Activated naive CD4-positive, alpha-beta T cell treated with anti-CD3 and anti-CD28 coated beads for 36 hours (primary cell): ENCODE measurements at places on chromosomes 11 and 22. TPM values are rescaled to one million over a fixed set of nuclear protein-coding genes. Genes with fewer than 3 reads are reported as not detected.
A peak's percentile ranks its signal among the peaks of the same experiment; 100 is the strongest.

DNA sequence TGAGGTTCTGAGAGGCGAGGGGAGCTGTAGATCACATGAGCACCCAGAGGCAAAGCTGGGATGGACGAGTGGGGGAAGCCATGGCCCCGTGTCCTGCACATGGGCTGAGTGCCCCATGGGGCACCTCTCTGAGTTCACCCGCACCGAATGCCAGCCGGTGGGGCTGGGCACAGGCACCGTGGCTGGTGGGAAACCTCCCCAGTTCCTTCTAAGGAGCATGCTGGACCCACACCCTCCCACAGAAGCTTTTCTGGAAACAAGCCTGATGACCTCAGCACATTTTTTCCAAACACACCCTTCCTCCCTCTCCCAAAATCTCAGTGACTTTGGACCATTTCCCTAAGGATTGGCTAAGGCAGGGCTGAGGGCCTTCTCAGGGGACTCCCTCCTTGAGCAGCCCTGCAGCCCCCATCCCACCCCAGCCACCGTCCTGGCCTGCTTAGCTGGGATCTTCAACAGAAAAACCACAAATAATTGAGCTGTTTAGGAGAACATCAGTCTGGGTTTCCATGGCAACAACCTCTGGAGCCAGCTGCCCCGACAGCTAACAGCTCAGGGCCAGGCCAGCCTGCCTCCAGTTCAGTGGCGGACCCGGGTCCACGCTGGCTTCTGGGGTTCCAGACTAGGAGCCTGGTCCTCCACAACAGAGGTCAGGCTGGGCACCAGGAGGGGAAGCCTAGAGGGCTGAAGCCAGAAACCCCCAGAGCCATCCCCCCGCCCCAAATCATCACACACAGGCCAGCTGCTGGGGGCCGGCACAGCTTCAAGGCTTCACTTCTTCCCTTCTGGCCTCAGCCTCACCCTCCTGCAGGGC is 18.1 kb upstream of the LINC01488 start:
- H3K4me3 ChIP-seq, result no peak overlapping the region
- no peak overlapping the region for H3K27ac ChIP-seq
- H3K36me3 ChIP-seq, result peaks cover 2% of the 10 kb centered on the region
- H3K27me3 ChIP-seq, result peaks cover 6% of the 10 kb centered on the region
- no peak for DNase-seq
- H3K4me1 ChIP-seq, result no peaks in the 10 kb centered on the region

- H3K36me3 ChIP-seq, result no peaks in the 10 kb centered on the region
- peaks cover 22% of the 10 kb centered on the region for H3K27me3 ChIP-seq
- DNase-seq, result no peak
- peaks cover 5% of the 10 kb centered on the region for H3K4me1 ChIP-seq
- no peak overlapping the region for H3K27ac ChIP-seq
Measured at GRCh38 chr11:74725701-74726100, 5.5 kb downstream of the CHRDL2 start.

LUZP2 gene
- total RNA-seq, result not detected

OR8B3 gene
- total RNA-seq, result not detected

DSCAML1 gene
- 0.17 TPM for total RNA-seq

HOATZ gene
- not detected for total RNA-seq

DNA sequence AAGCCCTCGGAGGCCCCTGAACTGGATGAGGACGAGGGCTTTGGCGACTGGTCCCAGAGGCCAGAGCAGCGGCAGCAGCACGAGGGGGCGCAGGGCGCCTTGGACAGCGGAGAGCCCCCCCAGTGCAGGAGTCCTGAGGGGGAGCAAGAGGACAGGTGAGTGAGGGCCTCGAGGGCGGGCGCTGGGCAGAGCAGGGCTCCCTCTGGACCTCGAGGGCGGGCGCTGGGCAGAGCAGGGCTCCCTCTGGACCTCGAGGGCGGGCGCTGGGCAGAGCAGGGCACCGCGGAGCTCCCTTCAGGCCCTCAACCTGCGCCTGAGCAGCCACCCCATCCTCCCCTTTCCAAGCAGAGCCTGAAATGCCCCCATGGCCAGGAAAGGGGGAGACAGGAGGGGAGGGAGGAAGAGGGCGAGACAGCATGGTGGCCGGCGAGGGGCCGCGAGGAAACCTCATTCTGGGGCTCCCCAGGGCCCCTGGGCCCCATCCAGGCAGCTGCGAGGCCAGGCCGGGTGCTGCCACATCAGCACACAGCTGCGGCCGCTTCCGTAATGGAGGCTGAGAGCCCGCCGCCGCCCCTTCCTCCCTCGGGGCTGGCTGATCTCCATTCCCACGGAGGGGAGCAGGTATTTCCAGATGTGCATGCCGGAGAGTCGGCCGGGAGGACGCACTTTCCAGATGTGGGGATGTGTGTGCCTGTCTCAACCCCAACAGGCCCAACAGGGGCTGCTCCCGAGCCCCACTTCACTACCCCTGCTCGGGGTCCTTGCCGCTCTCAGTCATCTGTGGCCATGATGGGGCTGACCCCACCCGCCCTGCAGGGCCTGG is 10.0 kb downstream of the PRR33 start:
- H3K4me1 ChIP-seq, result peaks cover 6% of the 10 kb centered on the region
- H3K27me3 ChIP-seq, result no peaks in the 10 kb centered on the region
- H3K4me3 ChIP-seq, result no peak overlapping the region
- no peak for DNase-seq

GRCh38 chr11:118911880-118912741 is 13.6 kb downstream of the BCL9L start:
- peak; percentile 95 for DNase-seq
- H3K4me1 ChIP-seq, result peaks cover 84% of the 10 kb centered on the region

DNA sequence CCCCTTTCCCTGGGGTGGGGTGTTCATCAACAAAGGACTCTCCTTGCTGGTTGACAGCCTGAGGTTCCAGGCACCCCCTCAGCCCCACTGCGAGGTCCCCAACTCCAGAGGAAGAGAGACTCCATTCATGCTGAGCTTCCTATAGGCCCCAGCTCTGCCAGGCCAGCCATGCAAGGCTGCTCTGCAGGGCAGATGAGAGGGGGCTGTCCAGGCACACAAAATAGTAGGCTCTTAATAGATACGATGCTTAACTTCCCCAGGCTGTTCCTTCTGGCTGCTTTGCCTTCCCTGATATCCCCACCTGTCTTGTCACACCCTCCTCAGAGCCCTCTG is 45.0 kb upstream of the CRYBB3 start:
- no peaks in the 10 kb centered on the region for H3K27me3 ChIP-seq
- H3K4me1 ChIP-seq, result no peaks in the 10 kb centered on the region
- no peaks in the 10 kb centered on the region for H3K36me3 ChIP-seq

GRCh38 chr11:95230810-95231126 is 234 bp downstream of the SESN3 start:
- H3K4me1 ChIP-seq, result peaks cover 54% of the 10 kb centered on the region
- H3K36me3 ChIP-seq, result no peaks in the 10 kb centered on the region
- no peak overlapping the region for H3K4me3 ChIP-seq
- no peak overlapping the region for H3K27ac ChIP-seq
- no peak for DNase-seq

CD82 gene
- total RNA-seq, result 140 TPM
